PC-9 (cell line): ENCODE measurements at places on chromosomes 13 and 19. TPM values are rescaled to one million over a fixed set of nuclear protein-coding genes. Genes with fewer than 3 reads are reported as not detected.
A peak's percentile ranks its signal among the peaks of the same experiment; 100 is the strongest.

Gene NEK5
- total RNA-seq, result not detected in 2 replicates

Gene BRME1
- 13.7 and 13.9 TPM in 2 replicates for total RNA-seq

Gene VSIG10L
- total RNA-seq, result 2.3 and 2.8 TPM in 2 replicates

Gene ZNF570
- 2.5 and 3.6 TPM in 2 replicates for total RNA-seq

Gene SKA3
- 12.5 and 18.9 TPM in 2 replicates for total RNA-seq

Gene AP1M2
- total RNA-seq, result 94.5 and 126 TPM in 2 replicates

GRCh38 chr13:82436099-82436585 lies 1446.1 kb downstream of the SLITRK1 start:
- no peak for DNase-seq

- DNase-seq, result no peak
Measured at GRCh38 chr19:3389446-3389778, 23.0 kb downstream of the NFIC start.

- DNase-seq, result no peak
Measured at GRCh38 chr19:49161987-49162386, 4.4 kb downstream of the TRPM4 start.

DNA sequence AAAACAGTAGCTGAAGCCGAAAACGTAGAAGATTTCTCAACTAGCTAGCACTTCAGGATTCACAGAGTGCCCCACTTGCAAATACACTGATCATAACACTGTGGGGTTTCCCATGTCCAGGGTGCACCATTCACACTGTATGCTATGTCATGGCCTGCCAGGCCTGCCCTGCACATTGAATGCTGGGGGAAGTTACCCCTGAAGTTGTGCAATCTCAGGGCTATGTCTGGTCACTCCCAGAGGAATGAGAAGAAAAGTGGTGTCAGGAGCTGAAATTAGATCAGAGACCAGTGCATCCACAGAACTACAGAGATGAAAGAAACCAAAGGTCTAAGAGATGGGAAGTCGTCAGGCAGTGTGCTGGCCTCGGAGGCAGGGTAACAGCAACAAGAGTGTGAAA lies 196.8 kb downstream of the RAP2A start:
- no peak for DNase-seq

DNA sequence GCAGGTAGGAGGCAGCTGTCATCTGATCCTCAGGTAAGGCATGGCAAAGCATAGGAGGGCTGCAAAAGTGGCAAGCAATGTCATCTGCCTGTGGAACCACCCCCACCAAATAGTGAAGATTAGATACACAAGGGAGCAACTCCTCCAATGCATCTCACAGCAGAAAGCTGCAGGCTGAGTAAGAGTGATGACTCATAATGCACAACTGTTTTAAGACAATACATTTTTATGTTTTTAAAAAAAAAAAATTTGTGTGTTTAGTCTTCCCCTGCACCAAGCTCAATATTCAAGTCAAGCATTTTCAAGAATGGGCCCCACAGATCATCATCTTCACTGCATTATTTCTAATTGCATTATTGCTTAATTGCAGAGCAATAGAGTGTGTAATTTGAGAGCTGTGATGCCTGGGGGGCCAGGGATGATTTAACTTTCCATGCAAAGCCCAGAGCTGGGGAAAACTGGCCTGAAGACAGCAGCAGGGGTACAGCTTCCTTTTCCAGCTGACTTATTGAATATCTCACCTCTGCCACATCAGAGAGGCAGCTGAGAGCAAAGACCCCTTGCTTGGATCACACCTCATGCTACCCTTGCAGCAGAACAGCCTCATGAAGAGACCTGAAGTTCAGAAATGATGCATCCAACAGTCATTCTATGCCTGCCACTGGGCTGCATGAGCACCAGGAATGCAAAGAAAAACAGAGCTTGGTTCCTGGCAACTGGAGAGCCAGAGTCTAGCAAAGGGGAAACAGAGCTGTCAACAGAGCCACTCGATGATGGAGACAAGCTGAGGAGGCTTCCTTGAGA lies 22.7 kb upstream of the POP4 start:
- DNase-seq, result no peak

DNA sequence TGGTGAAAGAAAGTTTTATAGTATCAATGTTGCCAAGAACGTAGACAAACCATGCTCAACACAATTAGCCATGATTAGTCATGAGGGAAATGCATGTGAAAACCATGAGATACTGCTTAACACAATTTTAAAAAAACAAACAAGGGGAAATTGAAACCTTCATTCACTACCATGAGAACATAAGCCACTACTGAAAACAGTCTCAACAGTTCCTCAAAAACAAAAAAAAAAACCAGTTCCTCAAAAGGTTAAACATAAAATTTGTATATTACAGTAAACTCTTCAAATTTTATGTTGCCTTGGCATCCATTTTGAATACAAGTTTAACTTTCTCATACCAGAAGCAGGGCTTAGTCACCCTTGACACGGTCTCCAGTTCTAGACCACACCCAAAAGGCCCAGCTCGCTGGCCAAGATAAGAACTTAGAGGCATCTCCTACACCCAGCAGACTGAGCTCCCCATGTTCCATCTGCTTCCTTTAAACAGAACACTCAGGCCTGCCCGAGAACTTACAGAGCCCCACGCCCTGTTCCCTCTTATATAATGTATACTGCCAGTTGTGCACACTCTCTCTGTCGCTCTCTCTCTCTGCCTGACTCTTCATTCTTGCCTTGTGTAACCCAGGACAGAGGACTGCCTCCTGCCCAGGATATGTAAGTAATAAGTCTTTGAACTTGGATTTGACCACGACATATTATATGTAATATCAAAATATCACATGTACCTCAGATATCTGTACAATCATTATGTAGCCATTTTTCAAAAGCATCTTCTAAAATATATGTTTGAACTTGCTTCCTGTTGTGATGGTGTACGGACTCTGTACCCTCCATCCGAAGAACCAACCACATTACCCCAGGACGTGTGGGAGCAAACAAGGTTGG lies 67.4 kb downstream of the STK24 start:
- peak; percentile 71 for DNase-seq

DNA sequence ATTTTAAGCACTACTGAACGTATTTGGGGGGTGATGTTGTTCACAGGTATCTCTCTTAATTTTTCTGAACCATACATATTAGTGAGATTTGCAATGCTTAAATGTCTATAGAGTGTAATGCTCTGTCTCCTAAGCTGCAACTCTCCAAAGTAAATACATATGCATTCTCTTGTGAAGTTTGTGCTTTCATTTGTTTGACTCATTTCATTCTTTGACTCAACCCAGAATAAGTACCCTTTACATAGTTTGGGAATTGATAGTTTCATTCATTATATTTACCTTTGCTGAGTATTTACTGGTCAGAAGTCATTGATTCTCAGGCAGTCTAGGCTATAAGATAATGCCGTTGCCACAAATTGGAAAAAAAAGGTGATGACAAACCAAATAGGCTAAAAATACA lies 406.9 kb downstream of the FGF9 start:
- no peak for DNase-seq

DNA sequence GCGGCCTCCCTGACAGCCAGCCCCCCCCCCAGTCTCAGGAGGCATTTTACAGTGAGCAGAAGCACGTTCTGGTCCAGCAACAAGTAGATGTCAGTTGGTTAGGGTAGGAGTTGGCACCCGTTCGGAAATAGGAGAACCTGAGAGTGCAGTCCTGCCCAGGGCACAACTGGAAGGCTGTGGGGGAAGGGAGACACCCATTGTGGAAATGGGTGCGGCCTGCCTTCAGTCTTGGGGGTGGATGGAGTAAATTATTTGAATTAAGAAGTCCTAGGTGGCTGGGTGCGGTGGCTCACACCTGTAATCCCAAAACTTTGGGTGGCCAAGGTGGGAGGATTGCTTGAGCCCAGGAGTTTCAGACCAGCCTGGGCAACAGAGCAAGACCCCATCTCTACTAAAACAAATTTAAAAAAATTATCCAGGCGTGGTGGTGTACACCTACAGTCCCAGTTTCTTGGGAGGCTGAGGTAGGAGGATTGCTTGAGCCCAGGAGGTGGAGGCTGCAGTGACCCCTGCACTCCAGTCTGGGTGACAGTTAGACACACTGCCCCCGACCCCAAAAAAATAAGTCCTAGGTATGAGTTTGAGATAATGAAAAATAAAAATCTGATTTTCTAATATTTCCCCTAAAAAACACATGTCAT lies 1.2 kb downstream of the CIRBP start:
- no peak for DNase-seq

- peak; percentile 69 for DNase-seq
Measured at GRCh38 chr13:34578471-34578870, 363.6 kb upstream of the NBEA start.

DNA sequence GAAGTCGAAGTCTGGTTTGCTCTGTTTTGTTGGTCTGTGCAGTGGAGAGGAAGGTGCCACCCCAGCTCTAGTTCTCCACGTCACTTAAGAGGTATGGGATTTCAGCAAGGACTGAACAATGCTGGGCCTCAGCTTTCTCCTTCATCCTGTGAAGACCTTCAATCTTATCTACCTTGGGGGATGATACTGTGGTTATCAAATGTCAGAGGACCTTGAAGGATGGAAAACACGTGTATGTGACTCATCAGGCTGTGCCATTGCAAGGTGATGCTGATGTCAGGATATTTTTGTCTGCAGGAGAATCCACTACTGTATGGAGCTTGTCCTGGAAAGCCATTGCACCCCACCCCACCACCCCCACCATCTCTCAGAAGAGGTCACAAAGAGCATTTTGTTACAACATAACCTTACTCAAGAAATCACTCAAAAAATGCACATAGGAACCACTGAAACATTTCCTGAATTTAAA lies 81.4 kb upstream of the UQCRFS1 start:
- no peak for DNase-seq

- DNase-seq, result no peak
Measured at GRCh38 chr13:41680900-41681299, 223.6 kb downstream of the RGCC start.

- no peak for DNase-seq
Measured at GRCh38 chr19:47141695-47142094, 11.1 kb downstream of the SAE1 start.

- DNase-seq, result no peak
Measured at GRCh38 chr13:28533125-28533436, 38.2 kb upstream of the FLT1 start.

DNA sequence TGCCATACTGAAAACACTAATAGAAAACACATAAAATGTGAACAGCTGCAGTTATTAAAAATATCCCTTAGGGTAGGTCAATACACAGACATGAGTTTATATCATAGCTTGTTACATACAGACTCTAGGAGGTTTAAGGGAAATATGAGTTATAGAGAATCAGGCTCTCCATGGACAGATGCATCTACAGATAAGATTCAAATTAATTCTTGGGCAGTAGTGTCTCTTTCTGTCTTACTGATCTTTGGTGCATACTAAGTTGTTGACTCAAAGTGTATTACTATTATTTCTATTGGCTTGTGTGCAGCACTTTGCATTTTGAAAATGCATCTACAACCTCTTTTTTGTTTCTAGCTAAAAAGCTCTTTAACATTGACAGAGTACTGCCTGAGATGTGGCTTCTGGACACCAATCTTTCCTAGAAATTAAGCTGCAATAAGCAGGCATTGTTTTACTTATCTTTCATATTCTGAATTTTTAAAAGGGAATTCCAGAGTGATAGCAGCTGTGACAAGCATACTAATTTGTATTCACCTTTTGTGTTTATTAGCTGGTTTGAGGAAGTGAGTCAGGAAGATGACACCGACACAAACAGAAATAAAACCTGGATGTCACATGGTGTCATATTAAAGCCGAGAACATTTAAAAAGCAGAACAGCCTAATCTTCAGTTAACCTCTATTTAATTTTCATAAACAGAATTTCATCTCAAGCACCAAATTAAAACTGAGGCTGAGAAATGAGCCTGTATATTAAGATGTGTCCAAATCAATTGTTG lies 399.0 kb downstream of the PCDH9 start:
- no peak for DNase-seq

- DNase-seq, result no peak
Measured at GRCh38 chr19:17599780-17600179, 44.3 kb downstream of the COLGALT1 start.

- no peak for DNase-seq
Measured at GRCh38 chr13:47841151-47841550, 159.9 kb downstream of the SUCLA2 start.

GRCh38 chr19:3108775-3109174 lies 14.6 kb downstream of the GNA11 start:
- peak; percentile 31 for DNase-seq

DNA sequence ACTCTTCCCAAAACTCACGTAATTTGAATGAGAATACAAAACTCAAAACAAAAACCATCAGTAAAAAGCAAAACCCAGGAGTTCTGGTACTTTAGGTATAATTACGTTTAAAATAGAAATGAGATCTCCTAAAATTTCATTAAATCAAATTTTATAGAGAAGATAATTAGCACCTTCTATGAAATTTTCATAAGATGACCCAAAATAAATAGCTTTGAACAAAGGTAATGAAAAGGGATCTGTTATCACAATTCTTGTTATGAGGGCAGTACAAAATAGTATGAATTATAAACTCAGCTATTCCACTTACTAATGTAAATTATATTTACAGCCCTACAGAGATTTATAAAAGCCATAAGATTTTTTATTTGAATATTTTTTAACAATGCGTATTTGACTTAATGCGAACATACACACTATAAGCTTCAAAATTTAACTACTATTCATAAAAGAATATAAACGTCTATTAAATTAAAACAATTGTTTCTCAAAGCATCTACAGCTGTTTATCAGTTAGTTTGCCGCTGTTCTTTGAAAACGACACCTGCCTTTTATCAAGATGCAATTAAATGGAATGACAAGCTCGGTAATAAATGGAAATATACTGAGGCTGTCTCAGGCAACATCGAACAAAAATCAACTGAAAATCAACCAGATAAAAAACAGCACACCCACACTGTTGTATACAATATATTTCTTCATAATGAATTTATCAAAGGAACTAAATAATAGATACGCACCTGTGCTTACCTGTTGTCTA lies 63.8 kb downstream of the KCNRG start:
- DNase-seq, result no peak

DNA sequence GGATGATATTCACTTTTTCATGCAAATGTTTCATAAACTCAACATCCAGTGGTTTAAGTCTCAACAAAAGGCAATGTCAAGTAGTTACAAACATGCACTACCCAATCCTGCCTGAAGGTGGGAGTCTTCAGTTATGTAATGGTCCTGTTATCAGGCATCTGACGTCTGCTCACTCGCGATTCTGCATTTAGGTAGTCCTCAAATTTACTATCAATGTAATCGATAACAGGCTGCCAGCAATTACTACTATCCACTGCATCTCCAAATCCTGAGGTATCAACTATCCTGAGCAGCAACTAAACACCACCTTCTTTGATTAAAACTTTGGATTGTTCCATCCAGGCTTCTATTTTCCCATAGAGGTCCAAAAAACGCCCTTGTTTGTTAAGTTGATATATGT lies 51.2 kb downstream of the NLRP12 start:
- peak; percentile 62 for DNase-seq

GRCh38 chr13:64528838-64529237 lies 2701.3 kb downstream of the PCDH9 start:
- DNase-seq, result no peak
